ENCODE measurements at places on chromosomes 7 and 10. TPM values are rescaled to one million over a fixed set of nuclear protein-coding genes. Genes with fewer than 3 reads are reported as not detected.

Gene PAX4
- total RNA-seq: not detected

Gene TUBAL3
- total RNA-seq: not detected

Gene TRIM50
- not detected for total RNA-seq

Gene RPP38
- total RNA-seq: 14.8 TPM

Gene TRA2A
- 95.0 TPM for total RNA-seq

Gene OPTN
- total RNA-seq: 51.0 TPM

Gene TRIP6
- total RNA-seq: 20.9 TPM

DNA sequence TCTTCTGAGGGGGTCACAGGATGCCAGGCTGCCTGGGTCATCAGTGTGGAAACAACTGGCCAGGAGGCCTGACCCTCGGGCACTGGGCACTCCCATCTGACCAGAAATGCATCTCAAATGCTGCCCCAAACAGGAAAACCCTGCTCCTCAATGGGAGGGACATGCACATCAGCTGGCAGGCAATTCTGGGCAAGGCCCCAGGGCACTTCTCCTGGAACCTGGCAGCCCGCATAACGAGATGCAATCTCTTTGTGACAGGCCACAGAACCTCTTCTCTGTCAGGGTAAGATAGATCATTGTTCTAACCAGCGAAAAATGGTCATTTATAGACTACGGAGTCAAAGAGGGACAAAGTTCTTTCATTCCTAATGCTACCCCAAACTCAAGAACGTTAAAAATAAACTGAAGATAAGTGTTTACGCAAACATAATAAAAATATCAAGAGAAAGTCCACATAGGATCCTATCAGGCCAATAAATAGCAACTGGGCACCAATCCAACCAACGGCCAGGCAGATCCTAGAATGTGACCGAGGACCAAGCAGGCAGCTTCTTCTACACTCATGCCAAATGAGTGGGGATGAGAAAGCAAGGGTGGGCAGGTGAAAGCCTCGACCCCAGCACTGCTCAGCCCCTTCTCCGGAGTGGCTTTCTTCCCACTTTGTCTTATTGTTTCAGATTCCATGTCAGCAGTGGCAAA, 212.3 kb downstream of the TCERG1L start:
- DNase-seq: no peak

DNA sequence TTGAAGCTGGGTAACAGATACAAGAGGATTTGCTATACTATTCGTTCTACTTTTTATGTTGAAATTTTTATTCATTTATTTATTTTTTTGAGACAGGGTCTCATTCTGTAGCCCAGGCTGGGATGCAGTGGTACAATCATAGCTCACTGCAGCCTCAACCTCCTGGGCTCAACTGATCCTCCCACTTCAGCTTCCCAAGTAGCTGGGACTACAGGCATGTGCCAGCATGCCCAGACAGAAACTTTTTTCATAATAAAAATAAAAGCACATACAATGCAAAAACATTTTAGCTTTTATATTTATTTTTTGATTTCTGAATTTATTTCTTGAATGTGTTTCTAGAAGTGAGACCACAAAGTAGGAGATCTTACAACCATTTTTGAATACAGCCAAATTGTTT, 71.2 kb downstream of the FANK1 start:
- DNase-seq: no peak

DNA sequence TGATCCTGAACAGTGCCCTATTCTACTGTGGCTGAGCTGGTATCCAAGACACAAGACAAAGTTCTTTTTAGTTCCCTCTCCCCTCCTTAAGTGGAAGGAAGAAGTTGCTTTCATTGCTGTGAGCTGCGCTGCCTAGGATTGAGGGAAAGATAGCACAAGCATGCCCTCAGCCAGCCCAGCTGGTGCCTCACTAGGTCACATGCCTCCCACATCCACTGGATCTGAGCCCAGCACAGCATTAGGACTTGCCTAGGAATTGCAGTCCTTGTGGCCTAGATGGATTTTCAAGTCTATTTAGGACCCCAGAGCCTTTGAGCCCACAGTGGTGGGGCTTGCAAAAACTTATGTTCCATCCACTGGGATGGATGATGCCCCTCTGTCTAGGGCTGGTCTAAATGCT, 214.2 kb downstream of the ZNF248 start:
- DNase-seq: no peak

GRCh38 chr10:16950656-16951601, 133.7 kb upstream of the RSU1 start:
- no peak for DNase-seq

DNA sequence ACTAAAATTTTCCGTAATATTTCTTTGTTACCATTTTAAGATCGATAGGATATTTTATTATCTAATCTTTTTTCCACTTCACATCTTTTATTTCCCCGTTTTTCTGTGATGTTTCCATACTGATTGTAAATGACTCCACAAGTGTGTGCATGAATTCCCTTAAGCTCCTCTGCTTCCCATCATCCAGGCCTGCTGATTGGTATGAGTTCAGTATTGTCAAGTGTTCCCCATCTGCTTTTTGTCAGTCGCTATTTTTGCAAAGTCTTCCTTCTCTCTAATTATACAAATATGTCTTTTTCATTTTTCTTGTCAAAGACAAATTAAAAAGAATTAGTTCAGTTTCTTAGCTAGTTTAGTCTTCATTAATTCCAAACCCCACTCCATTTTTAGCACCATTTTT, 184.7 kb downstream of the EXOC4 start:
- no peak for DNase-seq

- DNase-seq: no peak
Observed at GRCh38 chr7:93977211-93977950, 26.8 kb downstream of the BET1 start.

- DNase-seq: peak; percentile 77
Observed at GRCh38 chr10:116691635-116692034, 50.7 kb downstream of the HSPA12A start.

DNA sequence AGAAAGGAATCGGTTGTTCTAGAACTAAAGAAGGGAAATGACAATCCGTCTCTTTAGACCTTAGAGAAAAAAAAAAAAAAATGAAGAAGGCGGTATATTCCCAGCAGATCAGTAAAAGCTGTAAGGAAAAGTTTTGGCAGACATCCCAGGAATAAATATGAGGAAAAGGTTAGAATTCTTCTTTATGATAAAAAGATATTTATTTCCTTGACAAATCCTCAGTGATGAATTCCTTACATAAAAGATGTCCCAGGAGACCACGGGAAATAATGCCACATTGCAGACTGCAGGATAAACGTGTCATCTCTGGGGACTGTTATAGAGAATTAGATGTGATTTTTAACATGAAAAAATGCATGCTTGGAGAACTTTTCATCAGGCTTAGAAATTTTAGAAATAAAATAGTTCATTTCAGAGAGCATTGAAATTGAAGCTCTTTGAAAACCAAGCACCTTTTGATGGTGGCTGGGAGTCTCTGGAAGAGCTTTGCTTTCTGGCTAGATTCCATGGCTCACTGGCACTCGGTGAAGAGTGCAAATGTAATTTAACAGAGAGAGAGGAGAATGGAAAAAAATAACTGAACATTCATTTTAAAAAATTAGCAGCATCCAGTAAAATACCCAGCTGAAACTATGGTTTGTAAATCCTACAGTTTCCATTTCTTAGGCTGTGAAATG, 98.2 kb downstream of the PRPF18 start:
- DNase-seq: peak; percentile 1
